ENCODE measurements at places on chromosomes 11 and 22.

GRCh38 chr11:78438298-78438975, 20.8 kb upstream of the GAB2 start:
- no peak for DNase-seq

GRCh38 chr22:33354928-33355327, 296.7 kb upstream of the SYN3 start:
- no peak for DNase-seq

DNA sequence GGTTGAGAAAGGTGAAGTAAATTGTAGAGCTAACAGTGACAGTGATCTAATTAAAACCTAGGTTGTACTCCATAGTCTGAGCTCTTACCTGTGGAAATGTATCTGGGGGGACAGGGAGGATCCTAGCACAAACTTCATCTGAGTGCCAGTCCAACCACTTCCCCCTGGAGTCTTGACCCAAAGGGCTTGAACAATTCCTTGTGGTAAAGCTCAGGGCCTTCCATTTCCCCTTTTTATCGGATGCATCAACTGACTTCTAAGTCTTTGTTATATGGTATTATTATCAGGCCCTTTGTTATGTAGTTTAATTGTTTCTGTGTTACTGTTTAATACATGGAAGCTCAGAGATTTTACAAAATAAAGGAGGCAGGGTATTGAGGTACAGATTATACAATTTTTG, 140.2 kb upstream of the SESN3 start:
- no peak for DNase-seq

- DNase-seq = no peak
These were observed 583.7 kb upstream of the B3GAT1 start for GRCh38 chr11:134995741-134996140.

GRCh38 chr11:9573775-9574621, 528 bp downstream of the WEE1 start:
- DNase-seq = no peak

GRCh38 chr11:129418039-129418438, 42.4 kb downstream of the BARX2 start:
- no peak for DNase-seq

DNA sequence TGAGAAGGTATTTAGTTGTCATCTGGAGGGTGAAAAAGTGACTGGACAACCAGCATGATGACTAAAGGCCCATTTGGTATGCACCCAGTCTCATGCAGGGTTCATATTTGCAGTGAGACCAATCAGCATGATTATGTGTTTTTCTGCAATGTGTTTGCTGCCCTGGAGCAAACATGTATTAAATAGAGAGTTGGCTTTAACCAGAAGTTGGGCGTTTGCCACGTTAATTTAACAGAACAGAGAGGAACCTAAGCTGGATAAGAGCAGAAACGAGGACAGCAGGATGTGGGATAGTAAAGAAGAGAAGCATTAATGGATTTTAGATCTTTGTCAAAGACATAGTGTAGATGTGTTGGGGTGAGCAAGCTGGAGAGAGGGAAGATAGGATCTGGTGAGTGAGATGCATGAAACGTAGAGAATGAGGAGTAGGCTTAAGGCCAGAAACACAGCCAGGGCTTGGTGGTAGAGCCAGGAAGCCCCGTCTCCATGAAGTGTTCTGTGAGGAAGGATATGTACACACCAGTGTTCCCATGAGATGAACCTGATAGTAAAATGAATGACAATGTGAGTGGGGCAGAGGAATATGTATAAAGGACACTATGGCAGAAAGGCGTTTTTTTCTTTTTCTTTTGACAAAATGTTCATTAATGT, 164.0 kb upstream of the PDGFD start:
- no peak for DNase-seq

DNA sequence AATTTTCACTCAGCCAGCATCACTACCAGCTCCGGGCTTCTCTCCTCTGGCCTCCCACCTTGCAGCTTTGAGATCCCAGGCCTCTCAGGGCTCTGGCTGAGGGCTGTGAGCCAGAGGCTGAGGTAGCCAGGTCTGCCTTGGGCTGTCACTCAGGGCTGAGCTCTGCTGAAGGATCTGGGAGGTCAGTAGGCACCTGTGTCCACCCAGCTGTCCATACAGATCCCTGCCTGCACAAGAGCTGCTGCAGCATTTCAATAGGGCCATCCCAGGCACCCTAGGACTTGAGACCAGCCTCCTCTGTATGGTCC, 12.6 kb downstream of the KCNQ1OT1 start:
- DNase-seq = no peak

DNA sequence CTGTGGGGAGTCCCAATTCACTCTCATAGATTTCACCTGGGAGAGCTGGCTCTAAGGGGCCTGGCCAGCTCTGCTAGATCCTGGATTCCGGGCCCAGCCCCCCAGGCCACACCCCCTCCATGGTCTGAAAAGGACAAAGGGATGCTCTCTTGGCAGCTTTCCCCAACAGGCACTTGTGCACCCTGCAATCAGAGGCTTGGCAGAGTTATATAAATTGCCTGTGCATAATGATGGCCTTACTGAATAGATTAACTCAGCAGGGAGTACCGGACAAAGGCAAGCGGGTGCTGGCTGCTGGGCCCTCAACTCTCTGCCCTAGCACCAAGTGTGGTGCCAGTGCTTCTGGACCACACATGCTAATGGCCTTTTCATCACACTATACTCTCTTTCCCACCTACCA, 461.6 kb downstream of the BUD13 start:
- peak; percentile 83 for DNase-seq

DNA sequence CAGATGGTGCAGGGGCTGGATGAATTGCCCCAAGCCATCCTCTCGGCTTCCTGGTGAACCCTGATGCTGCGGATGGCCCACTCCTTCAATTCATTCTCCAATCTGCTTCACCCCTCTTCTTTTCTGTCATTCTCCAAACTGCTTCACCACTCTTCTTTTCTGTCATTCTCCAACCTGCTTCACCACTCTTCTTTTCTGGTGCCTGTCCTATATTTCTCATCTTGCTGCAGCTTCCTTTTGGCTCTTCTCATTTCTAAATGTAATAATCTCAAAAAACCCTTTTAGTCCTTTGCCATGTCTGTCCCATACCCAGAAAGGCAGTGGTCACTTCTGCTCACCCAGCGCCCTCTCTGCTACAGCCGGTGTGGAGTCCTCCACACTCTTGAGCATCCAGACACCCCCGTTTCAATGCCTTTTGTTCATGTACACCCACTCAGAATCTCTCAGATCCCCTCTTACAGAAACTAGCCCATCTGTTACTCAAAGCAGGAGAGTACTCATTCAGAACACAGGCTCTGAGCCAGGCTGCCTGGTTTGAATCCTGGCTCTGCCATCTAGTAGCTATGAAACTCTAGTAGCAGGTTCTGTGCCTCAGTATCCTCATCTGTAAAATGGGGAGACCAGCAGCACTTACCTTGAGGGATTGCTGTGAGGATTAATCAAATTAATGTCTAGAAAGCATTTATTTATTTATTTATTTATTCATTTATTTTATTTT, 14.9 kb downstream of the SERPIND1 start:
- no peak for DNase-seq

- peak; percentile 77 for DNase-seq
These were observed 47.2 kb upstream of the ADA2 start for GRCh38 chr22:17266251-17266971.

DNA sequence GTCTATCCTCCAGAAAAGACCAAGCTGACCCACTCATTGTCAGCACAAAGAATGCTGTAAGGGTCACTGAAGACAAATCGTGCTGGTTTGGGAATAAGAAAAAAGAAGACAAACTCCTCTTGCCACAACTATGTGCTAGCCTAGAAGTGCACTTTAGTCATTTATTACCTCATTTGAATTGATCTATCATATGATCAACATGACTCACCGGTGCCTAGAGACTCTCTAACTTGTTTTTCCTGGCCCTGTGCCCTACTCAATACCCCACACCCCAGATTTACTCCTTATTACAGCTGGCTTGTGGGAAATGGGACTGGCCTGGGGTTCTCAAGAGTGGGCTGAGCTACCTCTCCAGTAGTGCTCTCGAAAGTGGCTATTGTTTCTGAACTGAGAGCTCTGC, 35.9 kb upstream of the HORMAD2 start:
- no peak for DNase-seq

GRCh38 chr11:29629286-29629685, 387.5 kb downstream of the KCNA4 start:
- DNase-seq = no peak

- no peak for DNase-seq
These were observed 173.3 kb downstream of the TBC1D22A start for GRCh38 chr22:46935506-46936377.

GRCh38 chr11:1757861-1758610, 5.7 kb downstream of the CTSD start:
- no peak for DNase-seq

- DNase-seq = no peak
These were observed 2.0 kb downstream of the DAGLA start for GRCh38 chr11:61682093-61682732.

- DNase-seq = peak; percentile 4
These were observed 30.8 kb upstream of the LRRC10B start for GRCh38 chr11:61477727-61478148.

GRCh38 chr11:34348919-34349318, 8.9 kb downstream of the ABTB2 start:
- no peak for DNase-seq

GRCh38 chr11:108198833-108199232, 23.6 kb downstream of the NPAT start:
- no peak for DNase-seq

GRCh38 chr11:16921668-16922067, 92.5 kb downstream of the PLEKHA7 start:
- DNase-seq = no peak

- no peak for DNase-seq
These were observed 144.5 kb downstream of the CCDC34 start for GRCh38 chr11:27218421-27219038.

DNA sequence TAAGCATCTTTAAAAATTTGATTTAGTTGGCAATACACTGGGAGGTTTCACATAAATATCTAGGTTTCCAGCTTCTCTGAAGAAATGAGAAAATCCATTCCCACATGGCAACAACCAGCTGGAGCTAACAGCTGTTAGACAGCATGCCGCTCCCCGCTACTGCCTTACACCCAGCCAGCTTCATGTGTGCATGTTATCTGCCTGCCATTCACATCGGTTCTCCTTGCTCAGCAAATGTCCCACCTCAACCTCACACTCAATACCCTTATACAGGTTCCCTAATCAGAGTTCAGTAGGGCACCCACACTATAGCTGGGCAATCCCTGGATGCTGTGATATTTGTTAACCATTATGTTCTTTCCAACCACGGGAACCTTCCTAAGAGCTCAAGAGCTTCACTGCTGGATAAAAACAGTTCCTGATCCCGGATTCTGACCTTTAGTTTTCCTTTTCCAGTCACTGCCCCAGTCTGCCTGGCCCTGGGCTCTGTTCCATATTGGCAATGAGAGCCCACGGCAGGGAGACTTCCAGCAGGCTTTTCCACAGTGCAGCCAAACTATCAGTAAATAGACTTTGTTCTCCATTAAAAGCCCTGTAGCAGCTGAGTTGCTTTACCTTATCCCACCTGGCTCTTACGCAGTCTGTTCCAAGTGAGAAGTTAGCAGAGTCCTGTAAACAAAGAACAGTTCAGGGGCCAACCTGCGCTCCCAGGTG, 8.6 kb downstream of the RPUSD4 start:
- DNase-seq = no peak

GRCh38 chr11:63443714-63444113, 47.3 kb downstream of the PLAAT5 start:
- no peak for DNase-seq

DNA sequence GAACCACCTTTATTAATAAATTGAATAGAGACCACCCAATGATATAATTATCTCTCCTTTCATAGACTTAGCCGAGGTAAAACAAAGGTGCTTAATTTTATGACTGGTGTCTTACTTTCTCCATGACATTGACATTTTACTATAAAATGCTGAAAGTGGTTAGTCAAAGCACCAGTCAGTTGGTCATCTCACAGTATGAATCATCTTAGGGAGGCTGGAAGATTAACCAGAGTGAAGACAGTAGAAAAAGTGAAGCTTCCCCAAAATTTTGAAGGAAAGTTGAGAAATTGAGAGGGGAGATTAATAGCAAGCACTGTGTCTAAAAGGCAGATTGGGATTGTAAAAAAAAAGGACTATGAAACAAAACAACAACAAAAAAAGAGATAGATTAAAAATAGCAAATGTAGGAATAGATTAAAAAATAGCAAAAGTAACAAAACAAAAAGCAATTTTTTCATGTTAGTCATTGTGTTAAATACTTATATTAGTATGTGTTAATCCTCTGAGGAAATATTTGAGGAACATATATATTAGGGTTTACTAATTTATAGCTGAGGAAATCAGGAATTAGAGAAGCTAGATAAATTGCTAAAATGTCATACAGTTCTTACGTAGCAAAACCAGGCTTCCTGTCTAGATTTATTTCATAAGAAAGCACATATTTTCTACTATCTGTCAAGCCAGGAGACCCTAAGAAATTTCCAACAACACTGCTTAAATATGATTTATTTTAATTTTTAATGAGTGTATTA, 557.3 kb upstream of the ANO5 start:
- no peak for DNase-seq

DNA sequence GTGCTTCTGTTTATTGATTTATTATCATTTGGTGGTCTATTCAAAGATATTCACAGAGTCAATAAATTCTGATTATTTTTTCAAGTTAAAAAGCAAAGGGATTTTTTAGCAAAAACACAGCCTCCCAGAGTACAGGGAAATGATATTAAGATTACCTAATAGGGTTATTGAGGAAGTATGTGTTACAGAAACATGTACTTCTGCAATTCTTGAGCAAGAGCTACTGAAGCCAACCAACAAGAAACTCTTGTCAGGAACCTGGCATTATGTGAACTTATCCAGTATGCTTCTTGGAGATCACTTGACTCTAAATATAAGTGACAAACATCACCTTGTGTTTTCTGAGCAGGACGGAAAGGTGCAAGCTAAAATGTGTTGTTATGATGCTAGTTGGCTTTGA, 42.0 kb upstream of the CARD18 start:
- no peak for DNase-seq

DNA sequence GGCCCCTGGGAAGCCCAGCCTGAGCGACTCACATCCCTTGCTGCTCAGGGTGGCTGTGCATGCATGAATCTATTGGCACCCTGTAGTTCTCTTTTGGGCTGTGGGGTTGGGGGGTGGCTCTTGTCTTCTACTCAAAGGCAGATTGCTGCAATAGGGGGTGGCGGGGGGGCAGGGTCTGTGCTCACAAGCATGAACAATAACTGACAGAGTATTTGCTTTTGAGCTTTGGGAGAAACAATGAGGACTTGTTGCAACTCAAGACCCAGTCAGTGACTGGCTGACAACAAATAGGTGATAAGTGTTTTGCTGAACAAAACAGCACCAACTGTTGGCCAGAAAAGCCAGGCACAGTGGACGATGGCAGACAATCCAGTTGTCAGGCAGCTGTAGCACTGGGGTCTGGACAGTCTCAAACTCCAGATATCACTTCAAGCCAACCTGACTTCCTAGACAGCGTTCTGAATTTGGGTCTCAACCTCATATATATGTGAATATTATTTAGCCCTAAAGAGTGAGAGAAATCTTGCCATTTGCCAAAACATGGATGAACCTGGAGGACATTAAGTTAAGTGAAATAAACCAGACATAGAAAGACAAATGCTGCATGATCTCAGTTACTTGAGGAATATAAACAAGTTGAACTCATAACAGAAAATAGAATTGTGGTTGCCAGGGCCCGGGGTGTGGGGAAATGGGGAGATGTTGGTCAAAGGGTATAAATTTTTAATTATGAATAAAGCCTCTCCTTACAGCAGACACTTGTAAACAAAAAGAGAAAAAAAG, 61.7 kb downstream of the ME3 start:
- no peak for DNase-seq

- DNase-seq = no peak
These were observed 754.2 kb downstream of the FAM181B start for GRCh38 chr11:81979448-81979847.

Measured in NCI-H1105 (cell line).